ENCODE measurements at places on chromosomes 2 and 18. TPM values are rescaled to one million over a fixed set of nuclear protein-coding genes. Genes with fewer than 3 reads are reported as not detected.

Gene SLC9A4
- 0.10 TPM for total RNA-seq

DNA sequence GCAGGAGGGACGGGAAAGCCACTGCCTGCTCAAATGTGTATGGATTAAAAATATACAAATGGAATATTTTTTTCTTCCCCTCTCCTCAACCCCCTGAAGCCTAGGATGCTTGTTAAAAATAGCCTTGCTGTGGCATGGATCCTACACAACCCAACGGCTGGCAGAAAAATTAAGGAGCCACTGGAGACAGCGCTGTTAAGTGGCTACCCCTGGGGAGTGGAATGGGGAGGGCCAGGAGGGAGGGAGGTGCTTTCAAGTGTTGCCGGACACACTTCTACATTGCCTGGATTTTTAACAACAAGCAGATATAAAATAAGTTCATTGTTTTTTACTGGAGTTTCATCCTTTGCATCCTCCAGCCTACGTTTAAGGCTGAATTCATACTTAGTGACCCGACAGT, 66.6 kb downstream of the ZBTB7C start:
- no peaks in the 10 kb centered on the region for H3K4me1 ChIP-seq
- H3K4me3 ChIP-seq = no peak overlapping the region
- no peak for DNase-seq

- no peaks in the 10 kb centered on the region for H3K4me1 ChIP-seq
- H3K27me3 ChIP-seq = peaks cover 4% of the 10 kb centered on the region
- no peak for DNase-seq
Observed at GRCh38 chr18:36744261-36744876, 84.4 kb downstream of the TPGS2 start.

Gene CIB4
- not detected for total RNA-seq

- no peaks in the 10 kb centered on the region for H3K4me1 ChIP-seq
- H3K36me3 ChIP-seq = no peaks in the 10 kb centered on the region
- H3K27ac ChIP-seq = no peak overlapping the region
- peaks cover 5% of the 10 kb centered on the region for H3K27me3 ChIP-seq
Observed at GRCh38 chr2:46827274-46828134, 88.1 kb downstream of the MCFD2 start.

Gene IL36G
- total RNA-seq = not detected

- DNase-seq = no peak
- H3K36me3 ChIP-seq = no peaks in the 10 kb centered on the region
- H3K4me1 ChIP-seq = no peaks in the 10 kb centered on the region
- H3K27ac ChIP-seq = no peak overlapping the region
Observed at GRCh38 chr2:67950919-67951318, 111.9 kb downstream of the C1D start.

- no peak for DNase-seq
- H3K4me3 ChIP-seq = no peak overlapping the region
- H3K36me3 ChIP-seq = peaks cover 74% of the 10 kb centered on the region
- no peaks in the 10 kb centered on the region for H3K27me3 ChIP-seq
- H3K27ac ChIP-seq = peak overlapping the region; percentile 94
Observed at GRCh38 chr2:102368461-102369109, 13.0 kb downstream of the IL18R1 start.

DNA sequence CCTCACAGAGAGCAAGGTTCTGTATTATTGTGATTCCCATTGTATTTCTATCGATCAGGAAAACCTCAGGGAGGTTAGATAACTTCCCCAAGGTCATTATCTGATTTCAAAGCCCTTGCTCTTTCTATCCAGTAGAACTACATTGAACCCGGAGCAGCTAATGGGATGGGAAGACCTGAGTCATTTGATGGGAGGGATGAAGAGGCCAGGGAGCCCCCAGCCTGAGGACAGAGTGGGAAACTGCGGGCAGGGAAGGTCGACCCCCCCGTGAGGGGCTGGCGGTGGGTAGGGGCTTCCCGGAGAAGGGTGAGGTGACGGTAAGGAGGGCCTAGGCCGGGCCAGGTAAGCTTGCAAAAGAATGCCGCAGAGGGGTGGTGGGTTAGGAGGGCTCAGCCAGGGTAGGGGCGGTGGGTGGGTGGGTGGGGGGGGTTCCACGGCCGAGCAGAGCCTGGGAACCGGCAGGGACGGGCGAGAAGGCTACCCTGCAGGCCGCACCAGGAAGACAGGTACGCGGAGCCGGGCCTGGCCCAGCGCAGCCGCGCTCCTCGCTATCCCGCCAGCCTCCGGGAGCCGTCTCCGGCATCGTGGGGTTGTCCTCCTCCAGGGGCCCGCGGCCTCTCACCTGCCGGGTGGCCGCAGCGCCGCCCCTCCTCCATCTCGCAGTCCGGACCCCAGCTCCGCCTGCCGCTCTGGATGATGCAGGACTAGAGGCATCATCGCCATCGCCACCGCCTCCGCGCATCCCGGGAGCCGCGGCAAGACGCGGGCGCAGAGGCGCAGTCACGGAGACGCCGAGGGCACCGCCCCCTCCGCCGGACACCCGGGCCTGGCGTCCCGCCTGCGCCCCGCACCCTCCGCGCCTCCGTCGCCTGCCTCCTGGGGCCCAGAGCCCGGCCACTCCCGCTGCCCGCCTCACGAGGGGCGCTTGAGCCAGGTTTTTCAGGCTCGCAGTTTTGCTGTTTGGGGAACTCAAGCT, at the start of gene GPR75:
TSS of gene GPR75 (minus strand) at position 762 of the 976 bp plus-strand sequence. CDS start 5,211 bp downstream, outside the sequence.
- DNase-seq = no peak

Data from activated naive CD4-positive, alpha-beta T cell treated with anti-CD3 and anti-CD28 coated beads for 36 hours (primary cell).